ENCODE measurements at places on chromosomes 3 and 15. TPM values are rescaled to one million over a fixed set of nuclear protein-coding genes. Genes with fewer than 3 reads are reported as not detected.

- DNase-seq: no peak
Measured at GRCh38 chr3:118116991-118117390, 917.7 kb downstream of the IGSF11 start.

DNA sequence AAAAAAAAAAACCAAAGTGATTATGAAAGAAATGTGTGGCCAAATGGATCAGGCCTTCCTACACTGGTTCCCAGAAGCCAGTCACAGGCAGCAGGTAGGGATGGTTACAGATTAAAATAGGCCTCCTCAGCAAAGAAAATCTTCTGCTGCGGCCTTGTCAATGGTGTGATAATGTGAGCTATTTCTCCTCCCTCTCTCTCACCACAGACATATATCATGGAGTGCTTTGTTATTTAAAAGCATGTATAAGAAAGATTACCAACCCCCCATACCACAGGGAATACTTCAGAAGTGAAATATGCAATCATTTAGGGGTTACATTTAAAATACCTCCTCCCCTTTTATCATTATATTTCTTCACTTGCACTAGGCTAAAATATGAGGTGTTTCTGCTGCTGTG lies 32.2 kb upstream of the LRTM1 start:
- DNase-seq: no peak

DNA sequence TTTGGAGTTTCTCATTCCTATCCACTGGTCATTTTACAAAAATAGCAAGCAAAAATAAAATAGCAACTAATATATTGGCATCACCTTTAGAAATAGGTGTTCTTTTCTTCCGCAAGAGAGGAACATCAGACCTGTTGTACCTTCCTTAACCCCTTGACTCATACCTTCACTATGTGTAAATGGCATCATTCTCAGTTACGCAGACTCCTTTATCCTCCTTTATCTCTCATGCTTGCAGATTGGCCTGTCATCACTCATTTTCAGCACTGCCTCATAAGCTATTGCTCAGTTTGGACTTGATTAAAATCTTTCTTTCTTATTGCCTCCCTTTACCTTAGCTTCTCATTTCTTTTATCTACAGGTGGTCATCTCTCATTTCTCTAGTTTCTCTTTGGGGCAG lies 21.4 kb downstream of the ARHGEF26 start:
- DNase-seq: no peak

DNA sequence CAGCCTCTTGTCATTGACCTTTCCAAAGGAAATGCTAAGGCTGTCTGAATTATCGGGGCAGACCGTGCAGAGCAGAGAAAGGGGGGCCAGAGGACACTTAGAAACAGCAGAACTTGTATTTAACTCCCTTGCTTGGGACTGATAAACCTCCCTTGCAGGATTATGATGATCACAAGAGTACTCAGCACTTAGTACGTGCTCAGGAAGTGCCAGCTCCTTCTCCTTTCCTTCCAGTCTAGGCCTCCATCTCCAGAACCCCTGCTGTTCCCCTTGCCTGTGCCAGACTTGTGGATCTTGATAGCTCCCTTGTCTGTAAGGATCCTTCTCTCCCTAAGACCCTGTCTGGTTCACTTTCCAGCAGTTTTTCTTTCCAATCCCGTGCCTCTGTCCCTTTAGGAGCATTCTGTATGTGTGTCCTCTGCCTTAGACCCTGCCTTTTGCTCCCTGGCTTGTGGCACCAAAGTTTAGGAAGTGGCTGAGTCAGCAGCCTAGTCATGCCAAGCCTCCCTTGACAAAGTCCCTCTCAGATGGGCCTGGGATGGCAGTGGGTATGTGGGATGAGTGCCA lies 747 bp downstream of the SORD start:
- no peak for DNase-seq

DNA sequence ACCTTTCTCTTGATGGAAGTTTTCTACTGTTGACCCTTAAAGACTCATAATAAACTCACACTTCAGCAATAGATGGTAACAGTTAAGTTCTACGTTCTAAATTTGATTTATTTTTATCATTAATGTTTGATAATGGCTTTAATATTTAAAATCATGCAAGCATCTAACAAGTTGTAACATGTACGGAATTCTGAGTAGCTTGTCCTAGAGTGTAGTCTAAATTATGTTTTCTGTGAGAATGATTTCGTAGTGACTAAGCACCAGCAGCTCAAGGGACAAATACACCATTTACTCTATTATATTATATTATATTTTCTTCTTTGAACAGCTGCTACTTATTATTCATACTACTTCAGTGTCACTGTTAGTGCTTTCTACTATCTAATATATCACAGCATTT lies 345.6 kb downstream of the NLGN1 start:
- DNase-seq: no peak

- DNase-seq: no peak
Measured at GRCh38 chr3:99776516-99777209, 41.0 kb upstream of the CMSS1 start.

- no peak for DNase-seq
Measured at GRCh38 chr15:62739082-62739481, 303.5 kb upstream of the TPM1 start.

Gene GOLGA8G
- total RNA-seq: not detected

Gene LXN
- 7.7 TPM for total RNA-seq

Gene UBA5
- 39.2 TPM for total RNA-seq

Gene CACNA2D3
- total RNA-seq: 3.2 TPM
